ENCODE measurements at places on chromosomes 13 and 19.
A peak's percentile ranks its signal among the peaks of the same experiment; 100 is the strongest.

- no peak for DNase-seq
- no peak overlapping the region for H3K4me3 ChIP-seq
- H3K27me3 ChIP-seq: no peaks in the 10 kb centered on the region
- no peaks in the 10 kb centered on the region for H3K36me3 ChIP-seq
- no peaks in the 10 kb centered on the region for H3K4me1 ChIP-seq
- no peak overlapping the region for H3K27ac ChIP-seq
Measured at GRCh38 chr19:31018936-31019335, 330.3 kb downstream of the TSHZ3 start.

DNA sequence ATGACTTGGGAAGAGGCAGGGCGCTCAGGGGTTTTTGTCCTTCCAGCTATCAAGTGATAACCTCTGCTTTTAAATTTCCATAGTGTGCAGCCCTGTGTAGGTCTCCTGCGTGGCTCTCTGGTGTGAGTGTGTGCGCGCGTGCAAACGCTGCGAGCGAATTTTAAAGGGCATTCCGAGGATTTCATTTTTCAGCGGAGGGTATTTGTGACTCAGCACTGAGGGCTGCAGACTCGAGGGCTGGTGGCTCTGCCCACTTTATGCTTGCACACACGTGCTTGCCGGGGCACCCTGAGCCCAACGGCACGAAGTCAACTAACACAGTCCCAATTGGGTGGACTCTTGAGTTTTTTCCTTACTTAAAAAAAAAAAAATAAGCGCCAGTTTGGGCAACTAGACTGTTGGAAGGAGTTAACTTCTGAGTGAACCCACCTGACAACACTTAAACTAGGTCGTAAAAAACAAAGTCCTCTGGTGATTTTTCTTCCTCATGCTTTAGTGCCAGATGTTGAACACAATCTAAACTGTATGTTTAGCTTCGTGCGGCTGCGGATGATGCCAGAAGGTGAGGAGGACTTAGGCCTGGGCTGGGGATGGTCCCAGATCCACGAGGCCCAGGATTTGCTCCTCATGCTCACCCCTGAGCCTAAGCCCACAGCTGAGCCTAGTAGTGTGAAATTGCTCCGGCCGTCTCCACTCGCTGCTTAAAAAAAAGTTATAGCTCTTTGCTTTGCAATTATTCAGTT, 2.1 kb downstream of the FGF9 start:
- peak overlapping the region; percentile 75 for H3K4me3 ChIP-seq
- no peak for DNase-seq
- no peaks in the 10 kb centered on the region for H3K36me3 ChIP-seq
- H3K4me1 ChIP-seq: peaks cover 43% of the 10 kb centered on the region

DNA sequence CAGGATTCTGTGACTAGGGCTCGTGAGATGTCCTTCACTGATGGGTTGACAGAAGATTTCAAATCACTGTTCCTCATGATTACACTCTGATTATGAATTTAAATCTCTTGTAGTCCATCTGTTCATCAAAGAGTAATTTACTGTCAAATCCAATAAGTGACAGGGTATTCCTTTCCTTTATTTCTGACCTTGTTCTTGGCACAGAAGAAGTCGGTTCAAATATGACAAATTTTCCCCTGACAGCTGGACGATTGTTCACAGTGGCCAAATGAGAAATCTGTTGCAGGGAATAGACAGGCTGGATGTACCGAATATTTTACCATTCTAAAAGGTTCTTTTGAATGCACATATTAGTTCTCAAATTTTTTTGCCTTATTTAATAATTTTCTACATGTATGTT, 767.3 kb upstream of the GPC6 start:
- H3K4me1 ChIP-seq: no peaks in the 10 kb centered on the region
- no peak overlapping the region for H3K27ac ChIP-seq
- DNase-seq: no peak
- no peak overlapping the region for H3K4me3 ChIP-seq
- no peaks in the 10 kb centered on the region for H3K36me3 ChIP-seq

- H3K4me3 ChIP-seq: peak overlapping the region; percentile 25
- peaks cover 30% of the 10 kb centered on the region for H3K4me1 ChIP-seq
- H3K27me3 ChIP-seq: peaks cover 5% of the 10 kb centered on the region
- DNase-seq: no peak
Measured at GRCh38 chr19:51460164-51460992, 2.1 kb upstream of the SIGLEC8 start.

GRCh38 chr13:97283888-97284287, 61.8 kb downstream of the MBNL2 start:
- H3K27me3 ChIP-seq: no peaks in the 10 kb centered on the region
- H3K4me1 ChIP-seq: peaks cover 45% of the 10 kb centered on the region
- H3K36me3 ChIP-seq: no peaks in the 10 kb centered on the region
- no peak overlapping the region for H3K4me3 ChIP-seq

- no peaks in the 10 kb centered on the region for H3K27me3 ChIP-seq
- no peak overlapping the region for H3K27ac ChIP-seq
- no peaks in the 10 kb centered on the region for H3K36me3 ChIP-seq
- no peak overlapping the region for H3K4me3 ChIP-seq
- DNase-seq: no peak
Measured at GRCh38 chr13:26957182-26957581, 196.6 kb upstream of the GPR12 start.

DNA sequence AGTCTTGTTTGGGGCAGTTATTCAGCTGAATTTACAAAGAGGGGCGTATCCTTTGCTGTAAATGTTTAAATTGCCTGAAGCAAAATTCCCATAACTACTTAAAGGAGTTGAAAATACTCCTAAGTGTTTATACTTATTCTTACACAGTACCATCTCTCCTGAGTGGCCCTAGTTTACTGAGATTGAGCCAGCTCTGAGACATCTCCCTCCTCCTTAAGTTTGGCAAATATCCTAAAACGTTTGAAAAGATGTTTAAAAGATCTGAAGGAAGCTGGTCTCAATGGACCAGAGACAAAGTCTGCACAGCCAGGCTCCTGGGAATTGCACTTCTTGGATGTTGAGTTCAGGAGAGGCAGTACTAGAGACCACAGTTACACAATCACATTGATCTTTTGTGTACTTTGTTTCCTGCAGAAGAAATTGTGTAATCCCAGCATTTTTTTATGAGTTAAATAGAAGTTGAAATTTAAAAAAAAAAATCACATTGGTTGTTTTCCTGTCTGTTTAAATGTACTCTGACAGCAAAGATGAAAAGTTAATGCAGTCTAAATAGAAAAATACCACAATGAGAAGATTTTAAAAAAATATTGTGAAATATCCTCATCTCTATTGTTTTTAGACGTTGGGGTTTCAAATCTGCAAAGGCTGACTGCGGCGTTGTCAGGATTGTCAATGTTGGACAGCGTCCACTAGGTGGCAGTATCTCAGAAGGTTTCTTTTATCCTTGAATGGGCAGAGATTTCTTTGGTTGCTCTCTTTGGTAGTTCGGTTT, 20.7 kb downstream of the TNFSF11 start:
- no peak overlapping the region for H3K27ac ChIP-seq
- H3K4me3 ChIP-seq: no peak overlapping the region
- H3K4me1 ChIP-seq: no peaks in the 10 kb centered on the region
- H3K27me3 ChIP-seq: peaks cover 2% of the 10 kb centered on the region
- DNase-seq: peak; percentile 23
- no peaks in the 10 kb centered on the region for H3K36me3 ChIP-seq

DNA sequence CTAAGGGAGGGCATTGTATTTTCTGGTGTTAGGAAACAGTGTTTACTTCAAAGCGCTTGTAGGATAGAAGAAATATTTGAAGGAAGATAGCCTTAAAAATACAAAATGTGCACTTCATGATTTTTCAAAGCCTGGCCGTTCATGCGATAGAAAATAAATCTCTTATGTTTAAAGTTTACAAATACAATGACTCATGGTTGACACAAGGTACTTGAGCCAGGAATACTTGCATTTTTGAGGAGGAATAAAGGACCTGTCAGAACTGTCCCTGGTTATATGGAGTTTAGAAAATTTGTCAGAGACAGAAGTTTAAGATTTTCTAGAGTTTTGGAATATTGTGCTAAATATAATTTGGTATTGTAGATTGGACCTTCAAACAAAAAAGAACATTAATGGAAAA, 1223.2 kb upstream of the SLC10A2 start:
- DNase-seq: no peak
- no peaks in the 10 kb centered on the region for H3K36me3 ChIP-seq
- H3K27ac ChIP-seq: no peak overlapping the region
- no peaks in the 10 kb centered on the region for H3K27me3 ChIP-seq

- no peaks in the 10 kb centered on the region for H3K4me1 ChIP-seq
- no peaks in the 10 kb centered on the region for H3K36me3 ChIP-seq
- no peak overlapping the region for H3K27ac ChIP-seq
- no peak for DNase-seq
- H3K27me3 ChIP-seq: no peaks in the 10 kb centered on the region
Measured at GRCh38 chr19:6017576-6017975, 39.6 kb upstream of the RANBP3 start.

- H3K27ac ChIP-seq: no peak overlapping the region
- H3K4me1 ChIP-seq: peaks cover 8% of the 10 kb centered on the region
- no peaks in the 10 kb centered on the region for H3K27me3 ChIP-seq
- no peak overlapping the region for H3K4me3 ChIP-seq
Measured at GRCh38 chr19:36101550-36102327, 9.2 kb upstream of the OVOL3 start.

DNA sequence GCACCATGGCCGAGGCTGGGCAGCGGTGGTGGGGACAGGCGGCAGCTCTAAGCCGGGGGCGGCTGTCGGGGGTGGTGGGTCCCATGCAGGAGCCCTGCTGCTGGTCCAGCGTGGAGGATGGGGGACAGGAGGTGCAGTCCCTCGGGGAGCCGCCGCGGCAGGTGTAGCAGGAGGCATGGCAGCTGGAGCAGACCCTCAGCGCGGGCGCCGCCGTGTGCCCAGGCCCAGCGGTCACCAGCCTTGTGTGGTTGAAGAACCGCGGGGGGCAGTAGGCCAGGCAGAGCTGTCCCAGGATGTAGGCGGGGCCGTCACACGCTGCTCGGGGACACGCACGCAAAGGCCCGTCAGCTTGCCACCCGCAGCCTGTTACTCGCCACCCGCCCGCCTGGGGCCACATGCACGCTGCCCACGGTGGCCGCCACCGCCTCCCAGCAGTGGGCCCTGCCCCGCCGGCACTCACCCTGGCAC, 2.9 kb upstream of the C19orf25 start:
- peaks cover 19% of the 10 kb centered on the region for H3K4me1 ChIP-seq
- no peaks in the 10 kb centered on the region for H3K36me3 ChIP-seq
- H3K27ac ChIP-seq: no peak overlapping the region
- no peaks in the 10 kb centered on the region for H3K27me3 ChIP-seq

- H3K4me3 ChIP-seq: no peak overlapping the region
- H3K27ac ChIP-seq: no peak overlapping the region
- H3K27me3 ChIP-seq: no peaks in the 10 kb centered on the region
- no peaks in the 10 kb centered on the region for H3K36me3 ChIP-seq
- H3K4me1 ChIP-seq: no peaks in the 10 kb centered on the region
Measured at GRCh38 chr13:42022796-42023493, 25.5 kb upstream of the DGKH start.

GRCh38 chr13:88329066-88329465, 657.9 kb downstream of the SLITRK5 start:
- no peaks in the 10 kb centered on the region for H3K36me3 ChIP-seq
- H3K4me3 ChIP-seq: no peak overlapping the region
- H3K27me3 ChIP-seq: no peaks in the 10 kb centered on the region

DNA sequence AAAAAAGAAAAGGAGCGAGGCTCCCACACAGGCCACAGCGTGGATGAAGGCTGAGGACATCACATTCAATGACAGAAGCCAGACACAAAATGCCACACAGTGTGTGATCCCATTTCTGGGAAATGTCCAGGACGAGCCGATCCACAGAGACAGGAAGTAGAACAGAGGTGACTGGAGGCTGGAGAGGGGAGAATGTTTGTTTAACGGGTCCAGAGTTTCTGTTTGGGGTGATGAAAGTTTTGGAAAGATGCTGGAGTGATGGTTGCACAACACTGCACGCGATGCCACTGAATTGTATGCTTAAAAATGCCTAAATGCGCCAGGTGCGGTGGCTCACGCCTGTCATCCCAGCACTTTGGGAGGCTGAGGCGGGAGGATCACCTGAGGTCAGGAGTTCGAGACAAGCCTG, 650 bp upstream of the FUT5 start:
- H3K4me1 ChIP-seq: no peaks in the 10 kb centered on the region
- no peak overlapping the region for H3K27ac ChIP-seq
- H3K4me3 ChIP-seq: no peak overlapping the region

- peaks cover 20% of the 10 kb centered on the region for H3K27me3 ChIP-seq
- no peak for DNase-seq
- peak overlapping the region; percentile 73 for H3K27ac ChIP-seq
- H3K4me3 ChIP-seq: peak overlapping the region; percentile 57
Measured at GRCh38 chr13:102401265-102401664, 583 bp downstream of the FGF14 start.

DNA sequence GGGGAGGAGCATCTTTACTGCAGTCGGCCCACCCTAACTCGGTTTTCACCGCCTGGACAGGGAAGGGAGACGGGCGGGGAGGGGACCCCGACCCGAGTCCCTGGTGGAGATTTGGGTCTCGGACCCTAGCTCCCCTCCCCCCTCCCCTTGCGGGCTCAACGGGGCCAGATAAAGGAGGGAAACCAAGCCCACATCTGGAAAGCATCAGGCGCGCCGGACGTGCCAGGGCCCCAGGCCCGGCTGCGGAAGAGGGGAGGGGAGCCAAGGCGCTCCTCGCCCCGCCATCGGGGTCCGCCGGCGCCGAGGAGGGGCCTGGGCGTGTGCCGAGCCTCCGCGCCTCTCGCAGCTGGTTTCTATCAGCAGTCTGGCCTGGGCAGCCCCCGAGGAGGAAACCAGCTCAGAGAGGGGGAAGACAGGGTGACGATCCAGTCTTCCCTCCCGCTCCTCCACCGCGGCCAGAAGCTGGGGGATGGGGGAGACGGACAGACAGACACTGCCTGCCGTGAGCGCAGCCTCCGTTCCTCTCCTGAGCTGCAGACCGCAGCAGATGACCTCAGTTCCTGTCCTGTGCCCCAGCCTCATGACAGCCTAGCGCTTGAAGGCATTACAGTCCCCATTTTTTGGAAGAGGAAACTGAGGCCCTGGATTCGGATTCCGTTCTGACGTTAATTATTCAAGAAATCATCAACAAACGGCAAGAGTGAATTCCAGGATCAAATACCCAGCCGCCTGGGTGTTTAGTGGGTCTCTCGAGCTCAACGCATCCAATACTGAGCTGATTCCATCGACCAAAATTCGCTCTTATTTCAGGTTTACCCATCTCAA, 3.6 kb upstream of the GNG8 start:
- peaks cover 21% of the 10 kb centered on the region for H3K4me1 ChIP-seq
- H3K36me3 ChIP-seq: no peaks in the 10 kb centered on the region
- DNase-seq: peak; percentile 66
